ENCODE measurements at places on chromosomes 2 and 18. TPM values are rescaled to one million over a fixed set of nuclear protein-coding genes. Genes with fewer than 3 reads are reported as not detected.

- DNase-seq: peak; percentile 75
Measured at GRCh38 chr2:223601932-223602666, at the start of gene SCG2. TSS of gene SCG2 (minus strand) at chr2:223602361. CDS start at chr2:223599282, 3,079 bp downstream.

GRCh38 chr18:35736696-35737095, 155.2 kb downstream of the GALNT1 start:
- DNase-seq: no peak

DNA sequence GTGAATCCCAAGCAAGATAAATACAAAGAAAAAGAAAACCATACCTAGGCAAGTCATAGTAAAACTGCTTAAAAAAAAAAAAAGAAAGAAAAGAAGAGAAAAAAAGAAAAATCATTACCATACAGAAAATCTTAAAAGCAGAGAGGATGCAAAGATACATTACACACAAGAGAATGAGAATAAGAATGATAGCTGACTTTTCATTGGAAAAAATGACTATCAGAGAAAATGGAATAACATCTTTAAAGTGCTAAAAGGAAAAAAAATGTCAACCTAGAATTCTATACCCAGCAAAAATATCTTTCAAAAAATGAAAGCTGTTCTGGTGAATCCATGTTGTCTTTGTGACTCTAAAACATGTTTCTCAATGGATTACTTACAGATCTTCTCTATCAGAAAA, 66.2 kb downstream of the REEP1 start:
- DNase-seq: no peak

DNA sequence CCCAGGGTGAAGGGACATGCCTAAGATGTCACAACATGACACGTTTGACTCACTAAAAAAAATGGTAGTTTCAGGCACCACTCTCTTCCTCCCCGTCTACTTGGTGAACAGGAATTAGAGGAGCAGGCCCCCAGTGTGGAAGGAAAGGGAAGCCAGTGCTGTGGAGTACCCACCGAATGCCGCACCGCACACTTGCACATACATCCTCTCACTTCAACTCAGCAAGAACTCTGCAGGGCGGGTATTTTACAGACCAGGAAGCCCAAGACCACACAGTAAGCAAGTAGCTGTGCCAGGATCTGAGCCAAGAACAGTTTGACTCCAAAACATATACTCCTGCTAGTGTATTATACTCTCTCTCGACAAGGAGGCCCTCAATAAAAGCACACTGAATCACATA, 69.8 kb downstream of the BCL2 start:
- DNase-seq: no peak

Gene MBP
- total RNA-seq: 221 TPM

All from Calu3 (cell line).